Activated naive CD4-positive, alpha-beta T cell treated with anti-CD3 and anti-CD28 coated beads for 36 hours (primary cell): ENCODE measurements at places on chromosomes 13 and 19. TPM values are rescaled to one million over a fixed set of nuclear protein-coding genes. Genes with fewer than 3 reads are reported as not detected.

MBD3L2 gene
- not detected for total RNA-seq

ZNF681 gene
- 3.1 TPM for total RNA-seq

SMIM24 gene
- total RNA-seq: not detected

SIGLEC5 gene
- 0.12 TPM for total RNA-seq

CPAMD8 gene
- 0.41 TPM for total RNA-seq

TRPM4 gene
- 0.62 TPM for total RNA-seq

CNFN gene
- not detected for total RNA-seq

EDNRB gene
- total RNA-seq: not detected

CACNG7 gene
- not detected for total RNA-seq
